ENCODE measurements at places on chromosomes 5 and 9. TPM values are rescaled to one million over a fixed set of nuclear protein-coding genes. Genes with fewer than 3 reads are reported as not detected.

Gene IFNA2
- total RNA-seq: not detected

Gene MEIKIN
- 0.77 TPM for total RNA-seq

Gene SH3TC2
- total RNA-seq: 1.1 TPM

Gene MARCOL
- total RNA-seq: not detected

Gene TMEM232
- total RNA-seq: 0.38 TPM

Gene MED10
- 18.8 TPM for total RNA-seq

Gene CRB2
- total RNA-seq: not detected

Gene PCDHB13
- 0.81 TPM for total RNA-seq

Gene POLR3G
- 1.0 TPM for total RNA-seq

Gene NEUROG1
- not detected for total RNA-seq

Gene SPOUT1
- 13.3 TPM for total RNA-seq

Gene ADGRD2
- total RNA-seq: not detected

Gene FGF18
- 0.66 TPM for total RNA-seq

Gene MLANA
- not detected for total RNA-seq

Gene DELE1
- 40.5 TPM for total RNA-seq

Gene DBH
- total RNA-seq: not detected

Gene RAPGEF1
- 234 TPM for total RNA-seq

Gene CCDC152
- total RNA-seq: 0.54 TPM

Gene GGTA1
- total RNA-seq: 7.0 TPM

Gene PCDHGC4
- total RNA-seq: 0.36 TPM

Gene TICAM2
- total RNA-seq: 4.9 TPM

Gene LCN15
- not detected for total RNA-seq

Gene GDNF
- total RNA-seq: 16.8 TPM

Gene RGS7BP
- 1.5 TPM for total RNA-seq

Gene CARTPT
- not detected for total RNA-seq

Gene PLPP7
- total RNA-seq: 88.0 TPM

Gene NMUR2
- not detected for total RNA-seq

Gene ZCCHC7
- total RNA-seq: 10.3 TPM

Gene MINAR2
- not detected for total RNA-seq

Gene PTGR1
- total RNA-seq: 8.6 TPM

Gene SPATA31E1
- total RNA-seq: not detected

Gene CXCL14
- 21.4 TPM for total RNA-seq
